Astrocyte (in vitro differentiated cells and primary cell): ENCODE measurements at places on chromosomes 7 and 10. TPM values are rescaled to one million over a fixed set of nuclear protein-coding genes. Genes with fewer than 3 reads are reported as not detected.
A peak's percentile ranks its signal among the peaks of the same experiment; 100 is the strongest.

GRCh38 chr10:61628875-61629513 lies 33.7 kb upstream of the CABCOCO1 start:
- no peaks in the 10 kb centered on the region for H3K36me3 ChIP-seq
- H3K27ac ChIP-seq, result peak overlapping the region; percentile 82
- H3K27me3 ChIP-seq, result no peaks in the 10 kb centered on the region
- H3K4me3 ChIP-seq, result peak overlapping the region; percentile 12

- peak overlapping the region; percentile 81 for H3K27ac ChIP-seq
- H3K36me3 ChIP-seq, result no peaks in the 10 kb centered on the region
- H3K4me1 ChIP-seq, result peaks cover 49% of the 10 kb centered on the region
- peak; percentile 90 for DNase-seq
Measured at GRCh38 chr10:73889014-73889413, 14.7 kb upstream of the CAMK2G start.

- peaks cover 31% of the 10 kb centered on the region for H3K4me1 ChIP-seq
- peaks cover 3% of the 10 kb centered on the region for H3K36me3 ChIP-seq
- DNase-seq, result peak; percentile 5
- peak overlapping the region; percentile 78 for H3K4me3 ChIP-seq
- H3K27me3 ChIP-seq, result no peaks in the 10 kb centered on the region
Measured at GRCh38 chr7:44883961-44884620, 1.2 kb downstream of the PURB start.

DNA sequence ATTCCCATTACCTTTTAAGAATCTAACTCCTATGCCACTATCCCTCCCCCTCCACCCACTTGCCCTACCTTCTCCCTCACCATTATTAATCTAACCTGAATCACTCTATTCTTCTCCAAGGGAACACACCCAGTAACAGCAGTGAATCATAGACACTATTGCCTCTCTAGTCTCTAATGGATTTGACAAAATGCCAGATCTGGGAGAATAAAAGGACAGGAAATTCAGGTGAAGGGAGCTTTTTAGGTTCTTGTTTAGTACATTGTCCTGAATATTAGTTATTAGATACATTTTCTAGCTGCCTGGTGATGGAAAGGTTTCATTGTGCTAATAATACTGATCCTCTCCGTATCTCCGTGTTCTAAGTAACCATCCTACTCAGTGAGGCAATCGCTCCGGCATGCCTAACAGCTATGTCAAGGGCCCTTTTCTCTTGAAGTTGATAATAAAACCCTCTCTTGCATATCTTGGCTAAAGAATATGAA lies 4.1 kb upstream of the SFR1 start:
- peak; percentile 71 for DNase-seq
- no peak overlapping the region for H3K4me3 ChIP-seq
- H3K36me3 ChIP-seq, result no peaks in the 10 kb centered on the region
- H3K4me1 ChIP-seq, result peaks cover 29% of the 10 kb centered on the region
- peak overlapping the region; percentile 43 for H3K27ac ChIP-seq

- no peaks in the 10 kb centered on the region for H3K27me3 ChIP-seq
- H3K27ac ChIP-seq, result peak overlapping the region; percentile 9
- H3K36me3 ChIP-seq, result no peaks in the 10 kb centered on the region
- peak; percentile 47 for DNase-seq
Measured at GRCh38 chr7:95545007-95545615, 51.2 kb downstream of the PDK4 start.

GRCh38 chr7:100169147-100169850 lies 882 bp upstream of the GAL3ST4 start:
- no peak overlapping the region for H3K4me3 ChIP-seq
- no peaks in the 10 kb centered on the region for H3K36me3 ChIP-seq
- H3K4me1 ChIP-seq, result peaks cover 15% of the 10 kb centered on the region
- no peak overlapping the region for H3K27ac ChIP-seq

DNA sequence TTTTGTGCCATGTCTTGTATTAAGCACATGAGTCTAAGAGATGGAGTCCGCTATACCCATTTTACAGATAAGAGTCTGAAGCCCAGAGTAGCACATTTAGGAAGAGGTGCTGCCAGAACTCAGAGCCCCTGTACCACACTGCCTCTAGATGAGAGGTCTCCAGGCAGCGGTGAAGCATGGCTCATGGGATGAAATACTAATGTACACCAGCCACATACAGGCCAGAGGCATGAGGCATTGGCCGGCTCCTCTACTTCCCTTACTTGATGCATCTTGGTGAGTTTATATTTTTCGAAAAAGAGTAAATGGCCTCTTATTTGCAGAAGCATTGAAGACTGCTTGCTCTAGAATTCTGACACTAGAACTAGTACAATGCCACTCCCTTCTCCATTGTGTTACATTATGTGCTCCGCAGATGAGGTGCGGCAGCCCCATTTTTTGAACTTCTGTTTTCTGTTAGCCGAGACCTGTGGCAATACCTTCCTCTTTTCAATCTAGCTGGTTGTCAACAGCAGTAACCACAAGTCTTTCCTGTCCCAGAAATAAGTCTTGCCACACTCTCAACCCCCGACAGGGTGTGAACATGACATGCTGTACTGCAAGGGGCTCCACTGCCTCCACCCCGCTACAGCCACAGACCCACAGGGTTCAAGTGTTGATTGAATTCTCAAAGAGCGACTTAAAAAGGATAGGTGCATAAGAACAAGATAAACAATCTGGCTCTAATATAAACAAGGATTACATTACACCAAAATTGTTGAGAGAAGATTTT lies 145.3 kb downstream of the CELF2 start:
- no peak overlapping the region for H3K27ac ChIP-seq
- no peak overlapping the region for H3K4me3 ChIP-seq
- no peaks in the 10 kb centered on the region for H3K36me3 ChIP-seq
- H3K4me1 ChIP-seq, result peaks cover 14% of the 10 kb centered on the region
- DNase-seq, result no peak
- peaks cover 9% of the 10 kb centered on the region for H3K27me3 ChIP-seq

GRCh38 chr7:112665709-112666108 lies 124.5 kb downstream of the TMEM168 start:
- no peak overlapping the region for H3K4me3 ChIP-seq
- no peak overlapping the region for H3K27ac ChIP-seq
- no peaks in the 10 kb centered on the region for H3K4me1 ChIP-seq
- no peaks in the 10 kb centered on the region for H3K36me3 ChIP-seq

DNA sequence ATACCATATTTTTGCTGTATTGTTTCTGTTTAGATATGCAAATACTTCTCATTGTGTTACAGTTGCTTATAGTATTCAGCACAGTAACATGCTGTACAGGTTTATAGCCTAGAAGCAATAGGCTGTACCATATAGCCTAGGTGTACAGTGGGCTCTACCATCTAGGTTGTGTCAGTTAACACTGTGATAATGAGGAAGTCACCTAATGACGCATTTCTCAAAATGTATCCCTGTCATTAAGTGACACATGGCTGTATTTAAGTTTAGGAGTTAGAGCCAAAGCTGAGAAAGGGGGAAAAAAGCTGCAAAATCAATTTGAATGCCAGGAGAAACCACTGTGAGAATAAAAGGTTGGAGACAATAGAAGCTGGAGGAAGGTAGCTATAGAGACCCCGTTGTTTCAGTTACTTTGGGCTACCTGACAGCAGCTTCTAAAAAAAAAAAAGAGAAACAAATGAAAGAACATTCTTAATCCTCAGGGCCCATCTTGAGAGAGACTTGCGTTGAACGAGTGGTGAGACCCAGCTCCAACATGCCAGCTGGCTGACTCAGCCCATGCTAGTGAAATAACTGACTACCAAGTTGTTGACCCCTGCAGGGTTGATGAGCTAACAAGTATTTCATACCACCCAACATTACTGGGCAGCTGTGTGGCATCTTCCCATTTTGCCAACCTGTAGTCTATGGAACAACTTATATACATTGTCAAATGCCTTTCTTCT lies 8.7 kb downstream of the STARD3NL start:
- peaks cover 32% of the 10 kb centered on the region for H3K4me1 ChIP-seq
- peak; percentile 74 for DNase-seq
- no peaks in the 10 kb centered on the region for H3K27me3 ChIP-seq
- peak overlapping the region; percentile 40 for H3K27ac ChIP-seq

DNA sequence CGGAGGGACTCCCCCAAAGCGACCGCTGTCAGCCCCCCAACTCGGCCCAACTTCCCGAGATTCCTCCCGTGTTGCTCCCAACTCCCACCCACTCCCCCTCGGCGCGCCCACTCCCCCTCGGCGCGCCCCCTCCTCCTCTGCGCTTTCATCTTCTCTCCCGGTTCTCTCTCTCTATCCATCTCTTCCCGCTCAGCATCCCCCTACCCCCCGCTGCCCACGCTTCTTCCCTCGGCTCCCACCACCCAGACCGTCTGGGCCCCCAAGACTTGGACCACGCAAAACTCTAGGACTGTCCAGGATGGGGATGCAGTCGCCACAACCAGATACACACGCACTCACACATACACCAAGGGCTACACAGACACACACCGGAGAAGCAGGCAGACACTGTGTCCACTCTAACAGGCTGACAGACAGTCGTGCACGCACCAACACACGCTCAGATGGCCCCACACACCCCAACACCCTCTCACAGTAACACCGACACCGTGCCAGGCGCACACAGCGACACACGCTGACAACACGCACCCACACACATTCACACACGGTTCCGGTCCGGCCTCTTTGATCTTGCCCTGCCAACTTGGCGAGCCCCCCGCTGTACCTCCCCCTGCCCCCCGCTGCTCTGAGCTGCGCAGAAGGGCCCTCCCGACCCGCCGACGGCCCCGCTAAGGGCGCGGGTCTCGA lies 1.1 kb downstream of the GRID1 start:
- no peak for DNase-seq
- no peak overlapping the region for H3K27ac ChIP-seq
- peaks cover 5% of the 10 kb centered on the region for H3K4me1 ChIP-seq
- no peaks in the 10 kb centered on the region for H3K36me3 ChIP-seq
- H3K27me3 ChIP-seq, result peaks cover 65% of the 10 kb centered on the region
- no peak overlapping the region for H3K4me3 ChIP-seq

GRCh38 chr7:12769444-12769843 lies 82.0 kb downstream of the ARL4A start:
- H3K4me3 ChIP-seq, result no peak overlapping the region
- DNase-seq, result no peak
- H3K36me3 ChIP-seq, result no peaks in the 10 kb centered on the region
- no peaks in the 10 kb centered on the region for H3K27me3 ChIP-seq
- H3K4me1 ChIP-seq, result peaks cover 10% of the 10 kb centered on the region

DNA sequence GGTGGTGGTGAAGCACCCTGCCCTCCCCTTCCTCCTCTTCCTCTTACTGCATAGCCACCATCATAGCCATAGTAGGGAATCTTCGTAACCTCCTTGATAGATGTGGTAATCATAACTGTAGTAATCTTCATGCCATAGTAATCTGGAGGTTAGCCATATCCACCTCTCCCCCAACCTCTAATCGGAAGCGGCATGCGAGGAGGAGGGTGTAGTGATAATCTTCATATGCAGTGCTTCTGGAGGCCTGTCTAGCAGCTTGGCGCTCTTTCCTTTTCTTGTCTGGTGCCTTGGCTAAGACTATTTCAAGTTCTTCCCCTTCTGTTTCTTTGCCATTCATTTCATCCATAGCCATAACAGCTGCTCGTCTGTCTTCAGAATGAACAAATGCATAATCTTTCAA lies 90.9 kb downstream of the MLLT10 start:
- H3K4me3 ChIP-seq, result no peak overlapping the region
- H3K4me1 ChIP-seq, result no peaks in the 10 kb centered on the region
- DNase-seq, result no peak
- H3K27me3 ChIP-seq, result no peaks in the 10 kb centered on the region
- no peak overlapping the region for H3K27ac ChIP-seq
- peaks cover 4% of the 10 kb centered on the region for H3K36me3 ChIP-seq

GRCh38 chr7:37921876-37922275 lies 1.4 kb downstream of the EPDR1 start:
- H3K4me3 ChIP-seq, result peak overlapping the region; percentile 66
- H3K27me3 ChIP-seq, result peaks cover 17% of the 10 kb centered on the region

DNA sequence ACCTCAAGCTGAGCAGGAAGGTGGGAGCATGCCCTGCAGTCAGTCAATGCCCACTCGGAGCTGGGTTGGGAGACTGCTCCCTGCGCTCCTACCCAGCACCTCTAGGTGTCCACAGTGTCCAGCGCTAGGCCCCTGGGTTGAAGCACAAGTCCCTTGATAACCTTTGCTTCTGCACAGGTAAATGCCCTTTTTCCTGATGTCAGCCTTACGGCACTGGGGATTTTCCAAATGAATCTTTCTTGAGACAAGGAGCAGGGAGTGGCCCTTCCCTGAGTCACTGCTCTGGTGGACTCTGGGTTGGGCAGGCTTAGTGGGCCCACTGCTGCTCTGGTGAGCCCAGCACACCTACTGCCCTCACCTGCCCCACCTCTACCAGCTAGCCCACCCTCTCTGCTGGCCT lies 61.9 kb upstream of the OPN4 start:
- no peak for DNase-seq
- H3K27me3 ChIP-seq, result no peaks in the 10 kb centered on the region
- no peak overlapping the region for H3K27ac ChIP-seq
- no peaks in the 10 kb centered on the region for H3K4me1 ChIP-seq

The WEE2 gene
- total RNA-seq, result not detected in 2 replicates

The EXOC4 gene
- 47.1 and 57.5 TPM in 2 replicates for total RNA-seq

The PPP1R17 gene
- not detected in 2 replicates for total RNA-seq

The DUSP5 gene
- 35.0 and 36.4 TPM in 2 replicates for total RNA-seq

The HOXA3 gene
- not detected in 2 replicates for total RNA-seq

The FRMD4A gene
- total RNA-seq, result 59.0 and 82.5 TPM in 2 replicates

The DOCK1 gene
- total RNA-seq, result 42.5 and 45.0 TPM in 2 replicates

The PHYHIPL gene
- total RNA-seq, result 0.34 TPM in 1 of 2 replicates, not detected in the other
